Thoracic aorta (tissue), 2 donors: ENCODE measurements at places on chromosomes 3 and 15. TPM values are rescaled to one million over a fixed set of nuclear protein-coding genes. Genes with fewer than 3 reads are reported as not detected.

Gene MYL3
- not detected for total RNA-seq

Gene DMXL2
- total RNA-seq: 45.9 TPM

Gene C3orf49
- not detected for total RNA-seq

Gene SGO1
- total RNA-seq: not detected

Gene VGLL3
- 80.0 TPM for total RNA-seq

Gene TMEM62
- 22.5 TPM for total RNA-seq

Gene GNAT1
- 0.54 TPM for total RNA-seq

Gene SMCO1
- total RNA-seq: not detected

Gene HTR3E
- not detected for total RNA-seq

Gene TLR9
- total RNA-seq: not detected

Gene ATP13A4
- total RNA-seq: not detected

Gene AADACL2
- total RNA-seq: not detected

Gene KNG1
- total RNA-seq: not detected

Gene GASK1A
- 37.3 TPM for total RNA-seq

DNA sequence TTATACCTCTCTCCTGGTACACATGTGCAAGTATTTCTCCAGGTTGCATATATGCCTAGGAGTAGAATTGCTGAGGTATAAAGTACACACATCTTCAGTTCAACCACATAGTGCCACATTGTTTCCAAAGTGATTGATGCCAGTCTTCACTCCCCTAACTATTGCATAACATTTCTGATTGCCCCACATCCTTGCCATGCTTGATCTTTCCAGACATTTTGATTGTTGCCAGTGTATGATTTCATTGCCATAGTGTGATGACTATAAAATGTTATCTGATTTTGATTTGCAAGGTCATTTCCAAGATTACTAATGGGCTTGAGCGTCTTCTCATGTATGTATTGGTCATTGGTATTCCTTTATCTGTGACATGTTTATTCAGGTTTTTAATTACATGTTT lies 61.1 kb upstream of the MLF1 start:
- no peak for DNase-seq

- no peak for DNase-seq
These were observed 32.7 kb downstream of the TRANK1 start for GRCh38 chr3:36911990-36912804.

GRCh38 chr15:35624881-35625280 lies 78.9 kb upstream of the DPH6 start:
- DNase-seq: peak; percentile 66

- no peak for DNase-seq
These were observed 2.8 kb downstream of the ACTL6A start for GRCh38 chr3:179565496-179565895.

DNA sequence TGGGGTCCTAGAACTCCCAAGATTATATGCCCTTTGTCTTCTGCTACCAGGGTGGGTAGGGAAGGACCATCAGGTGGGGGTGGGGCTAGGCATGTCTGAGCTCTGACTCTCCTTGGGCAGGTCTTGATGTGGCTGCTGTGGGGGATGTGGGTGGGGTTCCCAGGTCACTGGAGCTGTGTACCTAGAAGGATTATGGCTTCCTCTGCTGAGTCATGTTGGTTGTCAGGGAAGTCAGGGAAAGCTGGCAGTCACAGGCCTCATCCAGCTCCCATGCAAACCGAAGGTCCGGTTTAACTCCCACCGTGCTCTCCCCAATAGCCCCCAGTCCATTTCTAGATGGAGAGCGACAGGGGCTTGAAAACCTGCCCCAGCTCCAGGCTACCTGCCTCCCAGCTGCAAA lies 35.2 kb downstream of the EID1 start:
- DNase-seq: no peak

- DNase-seq: no peak
These were observed 125.1 kb downstream of the TIGIT start for GRCh38 chr3:114418724-114419543.

DNA sequence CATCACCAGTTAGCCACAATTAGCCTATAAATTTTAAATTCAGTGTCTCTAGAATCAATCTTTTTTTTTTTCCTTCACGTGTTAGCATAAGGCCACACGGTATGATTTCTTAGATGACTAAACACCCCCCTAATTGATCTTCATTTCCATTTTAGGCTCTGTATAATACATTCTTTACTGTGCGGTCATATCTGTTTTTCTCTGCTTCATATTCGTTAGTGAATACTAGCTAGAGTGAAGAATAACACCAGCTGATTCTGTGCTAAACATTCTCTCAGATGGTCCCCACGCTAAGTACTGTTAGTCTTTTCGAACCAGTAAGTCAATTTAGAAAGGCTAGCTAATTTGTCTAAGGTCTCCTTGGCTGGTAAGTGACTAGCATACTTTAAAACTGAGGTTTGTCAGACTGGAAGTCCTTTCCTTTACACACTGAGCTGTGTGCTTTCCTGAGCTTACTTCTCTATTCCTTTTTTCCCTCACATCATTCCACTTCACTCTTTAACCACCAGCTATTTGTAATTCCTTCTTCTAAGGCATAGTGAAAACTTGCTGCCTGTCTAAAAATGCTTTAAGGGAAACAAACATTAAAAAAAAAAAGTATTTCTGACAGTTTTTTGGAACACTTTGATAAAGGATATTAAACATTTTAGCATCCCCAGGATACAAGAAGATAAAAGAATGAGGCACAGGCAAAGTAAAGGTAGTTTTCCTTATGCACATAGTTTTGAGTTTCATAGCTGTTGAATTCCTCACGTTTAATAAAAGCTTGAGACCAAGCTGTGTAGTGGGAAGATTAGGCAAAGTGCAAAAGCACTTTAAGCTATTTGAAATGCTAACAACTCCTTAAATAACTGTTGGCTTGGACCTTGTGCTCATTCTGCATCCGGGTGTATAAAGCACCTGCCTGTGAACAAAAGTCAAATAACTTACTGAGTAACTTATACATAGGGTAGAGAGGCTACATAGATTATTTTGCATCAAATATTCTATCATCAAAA lies 17.1 kb downstream of the ZFAND6 start:
- DNase-seq: no peak

DNA sequence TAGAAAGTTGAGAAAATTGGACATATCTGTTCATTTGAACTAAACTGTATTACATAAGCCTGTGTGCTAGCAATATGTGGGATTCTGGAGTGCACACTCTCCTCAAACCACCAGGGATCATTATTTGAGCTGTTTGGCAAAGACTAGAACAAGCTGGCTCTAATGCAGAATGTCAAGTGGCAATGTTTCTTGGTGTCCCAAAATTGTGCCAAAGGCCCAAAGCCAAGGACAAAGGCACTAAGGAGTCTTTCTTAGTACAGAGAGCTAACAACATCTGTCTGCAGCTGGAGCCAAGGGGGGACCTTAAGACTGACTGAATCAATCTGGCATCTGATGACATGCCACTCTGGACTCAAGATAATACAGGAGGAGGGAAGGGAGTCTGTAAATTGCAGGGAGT lies 76.7 kb upstream of the STRIT1 start:
- no peak for DNase-seq

DNA sequence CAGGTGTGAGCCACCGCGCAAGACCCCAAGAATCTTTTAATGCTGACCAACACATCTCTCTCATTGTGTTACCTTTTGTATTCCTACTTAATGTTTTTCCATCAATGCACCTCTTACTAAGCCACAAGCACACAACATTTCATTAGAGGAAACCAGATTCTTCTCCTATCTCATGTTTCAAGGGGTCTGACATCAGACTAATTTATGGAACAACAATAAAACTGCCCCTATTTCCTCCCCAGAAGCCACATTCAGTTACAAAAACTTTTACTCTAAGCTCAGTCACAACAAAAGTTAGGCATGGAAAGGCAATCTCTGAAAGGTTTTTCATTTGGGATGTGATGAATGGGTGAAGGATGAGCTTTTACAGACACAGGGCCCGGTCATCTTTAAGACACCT lies 251.8 kb downstream of the MAGI1 start:
- DNase-seq: no peak

DNA sequence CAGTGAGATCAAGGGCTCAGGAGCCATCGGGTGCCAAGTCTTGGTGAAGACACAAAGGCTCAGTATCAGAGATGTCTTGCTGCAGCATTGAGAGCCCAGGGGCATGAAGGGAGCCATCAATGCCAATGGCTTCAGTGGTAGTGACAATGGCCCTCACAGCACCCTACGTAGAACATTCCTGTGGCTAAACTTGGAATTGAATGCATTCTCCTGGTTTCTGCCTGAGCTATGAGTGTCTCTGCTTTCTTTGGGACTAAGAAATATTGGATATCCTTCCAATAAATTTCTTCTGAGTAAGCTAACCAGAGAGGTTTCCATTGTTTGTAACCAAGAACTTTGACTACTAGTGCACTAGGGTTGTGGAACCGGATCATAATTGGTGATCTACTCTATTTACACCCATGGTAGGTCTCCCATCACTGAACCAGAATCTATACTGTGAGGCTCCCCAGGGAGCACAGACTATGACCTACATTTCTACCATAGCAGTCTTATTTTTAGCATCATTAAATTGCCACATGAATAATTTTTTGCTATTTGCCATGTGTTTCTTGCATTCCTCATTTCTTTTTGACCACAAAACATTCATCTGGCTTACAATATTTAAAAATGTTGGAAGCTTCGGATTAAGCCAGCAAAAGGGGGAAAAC lies 31.6 kb upstream of the PDZRN3 start:
- no peak for DNase-seq

DNA sequence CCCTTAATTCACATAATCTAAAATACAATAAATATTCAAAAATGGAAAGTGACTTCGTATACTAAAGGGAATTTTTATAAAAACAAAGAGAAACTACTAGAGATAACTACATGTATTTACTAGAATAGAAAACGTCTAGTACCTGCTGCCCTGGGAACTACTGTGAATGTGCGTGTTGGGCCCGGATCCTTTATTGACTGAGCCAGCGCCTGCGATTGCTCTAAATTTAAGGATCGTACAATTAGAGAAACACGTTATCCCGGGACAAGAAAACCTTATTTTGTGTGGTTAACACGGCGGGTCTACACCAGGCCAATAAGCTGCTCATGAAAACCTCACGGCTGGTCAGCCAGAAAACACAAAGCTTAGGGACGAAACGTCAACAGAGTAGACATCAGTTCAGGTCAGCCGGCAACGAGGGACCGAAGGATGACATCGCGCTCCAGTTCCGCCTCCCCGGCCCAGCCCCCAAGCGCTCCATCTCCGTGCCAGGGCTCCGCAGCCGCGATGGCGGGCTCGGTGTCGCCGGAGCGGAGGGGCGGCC lies 555 bp downstream of the TM2D3 start:
- DNase-seq: no peak
